ENCODE measurements at places on chromosomes 1 and 21.
A peak's percentile ranks its signal among the peaks of the same experiment; 100 is the strongest.

DNA sequence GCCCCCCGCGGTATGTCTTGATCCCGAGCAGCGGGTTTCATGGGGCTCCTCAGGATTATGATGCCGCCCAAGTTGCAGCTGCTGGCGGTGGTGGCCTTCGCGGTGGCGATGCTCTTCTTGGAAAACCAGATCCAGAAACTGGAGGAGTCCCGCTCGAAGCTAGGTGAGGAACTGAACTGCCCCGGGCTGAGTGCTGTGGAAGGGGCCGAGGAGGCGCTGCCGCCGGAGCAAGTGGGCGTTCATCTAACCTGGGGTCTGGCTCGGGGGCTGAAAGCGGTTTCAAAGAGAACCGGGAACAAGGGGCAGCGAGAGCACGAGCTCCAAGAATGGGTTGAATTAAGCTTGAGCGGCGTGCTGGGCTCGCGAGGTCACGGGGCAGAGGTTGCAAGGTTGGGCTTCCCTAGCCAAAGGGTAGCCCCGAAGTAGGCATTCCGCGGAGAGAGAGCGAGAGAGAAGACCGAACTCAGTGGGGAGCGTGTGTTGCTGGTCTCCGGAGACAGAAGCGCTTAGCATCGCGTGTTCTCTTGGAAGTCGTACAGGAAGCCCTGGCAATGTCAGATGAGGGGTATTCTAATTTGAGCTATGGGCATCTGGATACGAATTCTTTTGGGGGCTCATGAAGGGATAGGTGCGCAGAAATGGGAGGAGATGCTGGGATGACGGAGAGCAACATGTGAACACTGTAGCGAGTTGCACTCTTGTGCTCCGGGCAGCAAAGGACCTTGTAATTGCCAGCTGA, 732 bp downstream of the HS2ST1 start:
- DNase-seq: no peak

DNA sequence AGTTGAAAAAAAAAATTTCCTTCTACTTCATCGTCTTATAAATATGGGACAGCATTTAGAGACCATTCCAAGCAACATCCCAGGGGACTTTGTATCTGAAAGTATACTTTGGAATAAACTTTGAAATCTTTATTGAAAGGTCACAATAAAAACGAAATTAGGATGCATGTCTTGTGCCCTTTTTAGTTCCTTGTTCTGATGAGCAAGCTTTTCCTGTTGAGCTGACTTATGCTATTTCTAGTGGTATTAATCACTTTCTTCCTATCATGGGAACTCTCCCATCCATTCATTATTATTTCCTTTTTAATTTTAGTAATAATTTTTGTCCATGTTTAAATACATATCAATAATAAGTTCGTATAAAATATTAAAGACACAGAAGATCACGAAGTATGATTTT, 4.0 kb upstream of the GBP2 start:
- DNase-seq: no peak

- DNase-seq: no peak
Measured at GRCh38 chr1:22018583-22019559, 17.4 kb downstream of the CELA3A start.

GRCh38 chr1:204321665-204322064, 38.1 kb downstream of the PLEKHA6 start:
- no peak for DNase-seq

DNA sequence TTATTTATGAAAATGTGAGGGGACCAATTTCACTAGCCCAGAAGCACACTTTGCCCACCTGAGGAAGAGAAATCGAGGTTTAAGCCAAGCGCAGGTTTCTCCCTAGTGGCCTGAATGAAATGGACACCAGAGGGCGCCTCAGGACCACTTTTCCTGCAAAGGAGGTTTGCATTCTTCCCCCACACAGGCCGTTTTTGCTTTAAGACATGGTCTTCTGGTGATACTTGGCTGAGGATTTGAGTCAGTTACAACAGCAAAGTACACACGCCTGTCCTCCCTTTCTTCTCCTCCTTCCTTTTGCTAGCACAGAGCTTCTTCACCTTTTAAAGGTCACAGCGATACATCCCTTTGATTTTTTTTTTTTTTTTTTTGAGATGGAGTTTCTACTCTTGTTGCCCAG, 5.4 kb downstream of the PLA2G2E start:
- DNase-seq: peak; percentile 60

GRCh38 chr21:33659568-33659949, 17.3 kb downstream of the ITSN1 start:
- no peak for DNase-seq

- DNase-seq: no peak
Measured at GRCh38 chr1:235607284-235607683, 42.3 kb downstream of the GNG4 start.

DNA sequence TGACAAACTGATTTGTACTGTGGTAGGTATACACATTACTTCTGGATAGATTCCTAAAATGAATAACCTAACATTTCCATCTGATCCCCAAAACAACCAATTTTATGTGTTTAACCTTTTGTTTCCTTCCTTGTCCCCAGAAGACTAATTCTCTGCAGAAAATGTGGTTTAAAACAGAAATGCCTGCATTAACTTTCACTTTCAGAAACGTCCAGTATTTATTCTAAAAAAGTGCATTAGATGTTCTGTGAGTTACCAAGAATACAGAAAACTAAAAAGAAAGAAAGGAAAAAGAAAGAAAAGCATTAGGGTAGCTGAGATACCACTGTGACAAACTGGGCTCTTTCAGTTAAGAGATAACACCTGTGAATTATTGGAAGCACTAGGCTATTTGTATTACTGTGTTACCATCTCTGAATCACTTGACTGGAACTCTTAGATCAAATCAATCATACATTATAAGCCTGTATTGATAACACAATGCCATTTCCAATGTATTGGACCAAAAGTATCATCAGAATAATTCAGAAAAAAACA, 177.7 kb downstream of the NCAM2 start:
- DNase-seq: no peak

- DNase-seq: no peak
Measured at GRCh38 chr1:186461014-186461413, at the start of gene PDC. TSS of gene PDC (minus strand) at chr1:186461114. CDS start at chr1:186449459, 11,655 bp downstream.

GRCh38 chr1:185483664-185484450, 166.8 kb upstream of the IVNS1ABP start:
- peak; percentile 51 for DNase-seq

GRCh38 chr1:75327395-75327794, 193.2 kb downstream of the LHX8 start:
- no peak for DNase-seq

- no peak for DNase-seq
Measured at GRCh38 chr1:213464786-213465460, 413.9 kb downstream of the RPS6KC1 start.

GRCh38 chr1:98939471-98939870, 65.2 kb downstream of the PLPPR5 start:
- DNase-seq: no peak

DNA sequence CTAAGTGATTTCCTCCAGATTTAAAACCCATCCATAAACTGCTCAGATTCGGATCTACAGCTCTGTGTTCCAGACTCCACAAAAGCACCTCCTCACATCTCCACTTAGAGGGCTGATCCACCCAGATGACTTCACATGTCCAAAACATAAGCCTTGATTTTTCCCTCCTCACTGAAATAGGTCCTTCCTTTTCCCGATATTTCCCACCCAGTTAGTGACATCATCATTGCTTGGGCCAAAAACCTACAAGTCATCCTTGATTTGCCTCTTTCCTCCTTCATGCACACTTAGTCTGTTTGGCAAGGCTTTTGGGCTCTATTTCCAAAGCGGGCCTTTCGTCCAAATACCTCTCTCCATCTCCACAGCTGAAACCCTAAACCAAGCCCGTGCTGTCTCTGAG, 32.3 kb downstream of the CCDC185 start:
- no peak for DNase-seq

- no peak for DNase-seq
Measured at GRCh38 chr1:111402083-111402482, 25.5 kb downstream of the OVGP1 start.

DNA sequence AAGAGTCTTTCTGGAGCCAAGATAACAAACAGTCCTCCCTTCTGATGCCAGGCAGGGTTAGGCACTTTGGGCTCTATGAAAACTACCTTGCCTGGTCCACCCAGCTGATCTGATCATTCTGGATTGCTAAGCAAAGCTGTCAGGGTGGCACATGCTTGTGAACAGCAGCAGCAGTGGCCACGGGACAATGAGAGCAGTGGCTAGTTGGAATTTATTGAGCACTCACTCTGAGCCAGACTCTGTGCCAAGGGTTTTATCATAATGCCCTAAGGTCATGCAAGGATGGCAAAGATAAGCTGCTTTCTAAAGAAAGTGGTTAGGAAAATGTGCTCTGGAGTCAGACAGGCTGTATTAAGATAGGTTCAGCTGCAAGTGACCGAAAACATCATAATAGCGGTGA, 390.4 kb upstream of the VAMP3 start:
- DNase-seq: no peak

DNA sequence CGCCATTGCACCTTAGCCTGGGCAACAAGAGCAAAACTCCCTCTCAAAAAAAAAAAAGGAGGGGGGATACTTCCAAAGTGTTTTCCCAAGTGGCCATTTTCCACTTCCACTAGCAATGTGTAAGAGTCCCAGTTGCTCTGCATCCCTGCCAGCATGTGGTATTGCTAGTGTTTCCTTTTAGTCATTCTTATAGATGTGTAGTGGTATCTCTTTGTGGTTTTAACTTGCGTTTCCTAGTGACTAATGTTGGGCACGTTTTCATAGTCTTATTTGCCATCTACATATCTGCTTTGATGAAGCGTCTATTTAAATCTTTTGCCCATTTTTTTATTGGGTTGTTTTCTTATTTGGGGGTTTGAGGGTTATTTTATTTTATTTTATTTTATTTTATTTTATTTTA, 31.1 kb downstream of the INAVA start:
- DNase-seq: no peak

GRCh38 chr1:35657851-35658250, 16.5 kb upstream of the PSMB2 start:
- no peak for DNase-seq

DNA sequence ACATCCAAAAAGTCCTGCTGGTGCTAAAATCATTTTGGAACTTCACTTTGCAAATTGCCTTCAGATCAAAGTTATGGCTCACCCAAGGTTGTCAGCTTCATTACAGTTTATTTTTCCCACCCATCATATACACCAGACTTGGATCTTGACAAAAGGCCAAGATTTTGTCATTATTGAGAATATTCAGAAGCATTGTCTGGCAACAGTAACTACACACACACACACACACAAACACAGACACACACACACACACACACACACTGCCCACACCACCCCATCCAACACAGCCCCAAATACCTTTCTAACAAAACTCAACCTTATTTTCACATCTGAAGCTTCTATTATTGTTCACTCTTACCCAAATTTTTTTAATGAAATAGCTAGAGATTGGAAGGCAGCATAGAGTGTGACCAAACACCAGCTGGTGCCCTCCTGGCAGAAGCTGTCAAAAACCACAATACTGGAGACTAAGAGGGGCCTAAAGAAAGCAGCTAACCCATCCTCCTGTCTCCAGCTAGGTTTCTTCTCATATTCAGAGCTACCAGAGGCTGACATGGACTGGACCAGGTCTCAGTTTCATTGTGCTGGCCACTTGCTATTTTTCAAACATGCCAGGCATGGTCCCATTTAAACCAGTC, 139.1 kb upstream of the ZC3H11B start:
- no peak for DNase-seq

- DNase-seq: no peak
Measured at GRCh38 chr1:40951943-40952743, 27.4 kb upstream of the CTPS1 start.

DNA sequence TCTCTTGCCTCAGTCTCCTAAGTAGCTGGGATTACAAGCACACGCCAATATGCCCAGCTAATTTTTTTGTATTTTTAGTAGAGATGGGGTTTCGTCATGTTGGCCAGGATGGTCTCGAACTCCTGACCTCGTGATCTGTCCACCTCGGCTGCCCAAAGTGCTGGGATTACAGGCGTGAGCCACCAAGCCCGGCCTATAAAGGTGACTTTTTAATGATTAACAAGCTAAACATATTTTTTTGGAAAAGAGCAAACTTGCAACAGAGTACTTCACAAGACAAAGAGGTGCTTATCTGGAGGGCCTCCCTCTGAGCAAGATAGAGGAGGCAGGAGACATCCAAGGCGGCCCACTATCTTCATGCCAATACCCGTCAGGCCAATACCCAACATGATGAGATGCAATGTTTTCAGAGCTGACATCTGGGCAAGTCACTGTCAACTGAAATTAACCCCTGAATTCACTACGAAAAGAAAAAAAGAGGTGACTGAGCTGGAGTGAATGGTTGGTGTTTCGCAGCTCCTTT, 10.5 kb downstream of the BCAR3 start:
- DNase-seq: no peak

GRCh38 chr21:42027822-42028765, 17.9 kb upstream of the ZBTB21 start:
- DNase-seq: no peak

GRCh38 chr1:15937146-15937545, 38.8 kb downstream of the ZBTB17 start:
- DNase-seq: no peak

- DNase-seq: peak; percentile 70
Measured at GRCh38 chr1:39268112-39268581, 63.7 kb downstream of the MACF1 start.

- no peak for DNase-seq
Measured at GRCh38 chr1:72281144-72281543, 1.2 kb downstream of the NEGR1 start.

- no peak for DNase-seq
Measured at GRCh38 chr1:209844695-209845407, 17.1 kb downstream of the UTP25 start.

DNA sequence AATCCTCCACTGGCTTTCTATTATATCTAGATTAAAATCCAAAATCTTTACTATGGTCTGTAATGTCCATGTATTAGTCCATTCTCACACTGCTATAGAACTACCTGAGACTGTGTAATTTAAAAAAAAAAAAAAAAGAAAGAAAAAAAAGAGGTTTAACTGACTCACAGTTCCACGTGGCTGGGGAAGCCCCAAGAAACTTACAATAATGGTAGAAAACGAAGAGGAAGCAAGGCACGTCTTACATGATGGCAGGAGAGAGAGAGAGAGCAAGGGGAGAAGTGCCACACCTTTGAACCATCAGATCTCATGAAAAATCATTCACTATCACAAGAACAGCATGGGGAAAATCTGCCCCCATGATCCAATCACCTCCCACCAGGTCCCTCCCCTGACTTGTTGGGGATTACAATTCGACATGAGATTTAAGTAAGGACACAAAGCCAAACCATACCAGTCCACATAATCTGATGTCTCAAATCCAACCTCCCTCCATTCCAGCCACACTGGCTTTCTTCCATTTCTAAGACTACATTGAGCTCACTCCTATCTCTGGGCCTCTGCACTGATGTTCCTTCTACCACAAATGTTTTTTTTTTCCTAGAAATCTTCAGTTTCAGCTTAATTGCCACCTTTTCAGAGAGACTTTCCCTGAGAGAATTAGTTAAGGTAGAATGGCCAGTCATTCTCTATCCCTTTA, 92.4 kb downstream of the EIF4G3 start:
- no peak for DNase-seq

DNA sequence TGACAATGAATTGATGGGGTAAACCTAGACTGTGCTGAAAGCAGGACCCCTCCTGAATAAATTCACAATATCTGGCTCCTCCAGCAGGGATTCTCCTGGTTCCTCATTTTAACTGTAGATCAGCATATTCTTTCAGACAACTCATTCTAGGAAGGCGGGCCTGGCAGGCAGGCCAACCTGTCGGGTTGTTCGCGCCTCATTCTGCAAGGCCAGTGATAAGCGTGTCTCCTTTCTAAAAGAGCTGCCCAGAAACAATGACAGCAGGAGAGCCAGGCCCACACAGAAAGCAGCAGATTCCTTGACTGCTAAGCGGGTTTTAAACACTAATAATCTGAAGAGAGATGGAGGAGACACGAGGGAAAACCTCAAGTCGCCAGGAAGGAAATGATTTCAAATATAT, 70.0 kb downstream of the NTPCR start:
- DNase-seq: no peak
